ENCODE measurements at places on chromosomes 3 and 15.
A peak's percentile ranks its signal among the peaks of the same experiment; 100 is the strongest.

GRCh38 chr3:121793078-121793477, 41.8 kb downstream of the IQCB1 start:
- no peak for DNase-seq

DNA sequence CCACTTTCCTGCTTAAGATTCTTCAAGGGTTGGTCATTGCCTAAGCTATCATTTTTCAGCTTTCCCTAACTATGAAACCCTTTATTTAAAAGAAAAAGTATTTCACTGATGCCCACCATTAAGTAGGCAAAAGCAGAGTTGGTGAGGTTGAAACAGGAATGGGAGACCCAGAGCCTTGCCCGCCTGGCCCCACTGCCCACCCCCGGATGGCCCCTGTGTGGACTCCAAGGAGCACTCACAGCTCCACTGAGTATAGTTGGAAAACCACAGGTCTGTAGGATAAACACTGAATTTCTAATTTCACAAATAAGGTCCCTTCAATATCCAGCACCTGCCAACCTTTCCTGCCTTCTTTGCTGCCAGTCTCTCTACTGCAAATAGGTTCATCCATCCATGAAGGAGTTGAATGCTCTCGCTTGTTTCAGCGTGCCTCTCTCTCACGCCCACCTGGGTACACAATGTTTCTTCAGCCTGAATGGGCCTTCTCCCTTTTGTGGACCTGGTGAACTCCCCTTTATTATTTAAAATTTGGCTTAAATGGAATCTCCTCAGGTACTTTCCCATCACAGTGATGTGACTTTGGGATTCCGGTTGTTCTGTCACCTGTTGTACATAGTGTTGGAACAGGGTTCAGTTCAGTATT, 8.7 kb upstream of the ACAP2 start:
- no peak for DNase-seq

DNA sequence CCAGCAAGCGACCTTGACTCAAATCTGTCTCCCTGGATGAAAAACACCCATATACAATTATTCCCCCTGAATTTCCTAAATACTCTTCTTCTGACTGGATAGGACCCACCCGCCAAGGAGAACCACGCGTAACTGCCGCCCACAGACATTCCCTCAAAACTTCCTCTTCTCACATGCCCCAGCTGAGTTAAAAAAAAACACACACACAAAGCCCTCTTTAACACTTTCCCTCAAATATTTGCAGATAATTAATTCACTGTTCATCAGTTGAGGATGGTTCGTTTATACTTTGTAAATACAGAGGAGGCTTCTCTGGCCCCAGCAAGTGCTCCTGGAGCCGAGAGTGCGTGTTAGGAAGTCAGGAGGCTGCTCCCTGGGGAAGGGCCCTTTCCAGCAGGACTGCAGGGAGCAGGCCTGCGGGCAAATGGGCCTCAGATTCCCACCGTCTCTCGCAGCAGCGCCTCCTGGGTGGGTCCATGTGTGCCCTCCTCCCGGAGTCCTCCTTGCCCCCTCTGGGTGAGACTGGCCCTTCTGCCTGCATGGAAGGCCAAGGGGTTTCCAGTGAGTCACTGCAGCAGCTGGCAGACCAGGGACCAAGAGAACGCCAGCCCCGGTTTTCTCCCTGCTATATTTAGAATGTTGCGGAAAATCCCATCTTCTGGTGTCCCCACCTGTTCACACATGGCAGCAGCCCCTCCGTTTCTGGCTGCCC, 46.8 kb downstream of the MGLL start:
- no peak for DNase-seq

- peak; percentile 53 for DNase-seq
Observed at GRCh38 chr3:33115024-33115768, 1.4 kb downstream of the CRTAP start.

DNA sequence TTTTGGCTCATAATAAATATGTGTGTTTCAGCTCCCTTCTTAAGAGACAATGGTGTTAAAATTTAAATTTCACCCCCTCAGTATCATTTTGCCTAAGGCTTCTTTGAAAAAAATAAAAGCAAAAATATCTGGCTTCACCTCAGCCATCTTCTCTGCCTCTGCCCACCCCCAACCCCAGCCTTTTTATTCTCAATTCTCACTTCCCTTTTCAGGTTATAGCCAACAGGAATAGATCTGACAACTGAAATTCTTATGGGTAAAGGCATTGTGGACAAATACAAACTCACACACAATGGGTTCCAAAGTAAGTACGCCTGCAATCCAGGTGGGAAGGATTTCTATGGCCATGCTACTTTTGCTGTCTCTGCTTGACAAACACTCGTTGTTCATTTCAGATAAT, 399.0 kb upstream of the ARRDC4 start:
- no peak for DNase-seq

DNA sequence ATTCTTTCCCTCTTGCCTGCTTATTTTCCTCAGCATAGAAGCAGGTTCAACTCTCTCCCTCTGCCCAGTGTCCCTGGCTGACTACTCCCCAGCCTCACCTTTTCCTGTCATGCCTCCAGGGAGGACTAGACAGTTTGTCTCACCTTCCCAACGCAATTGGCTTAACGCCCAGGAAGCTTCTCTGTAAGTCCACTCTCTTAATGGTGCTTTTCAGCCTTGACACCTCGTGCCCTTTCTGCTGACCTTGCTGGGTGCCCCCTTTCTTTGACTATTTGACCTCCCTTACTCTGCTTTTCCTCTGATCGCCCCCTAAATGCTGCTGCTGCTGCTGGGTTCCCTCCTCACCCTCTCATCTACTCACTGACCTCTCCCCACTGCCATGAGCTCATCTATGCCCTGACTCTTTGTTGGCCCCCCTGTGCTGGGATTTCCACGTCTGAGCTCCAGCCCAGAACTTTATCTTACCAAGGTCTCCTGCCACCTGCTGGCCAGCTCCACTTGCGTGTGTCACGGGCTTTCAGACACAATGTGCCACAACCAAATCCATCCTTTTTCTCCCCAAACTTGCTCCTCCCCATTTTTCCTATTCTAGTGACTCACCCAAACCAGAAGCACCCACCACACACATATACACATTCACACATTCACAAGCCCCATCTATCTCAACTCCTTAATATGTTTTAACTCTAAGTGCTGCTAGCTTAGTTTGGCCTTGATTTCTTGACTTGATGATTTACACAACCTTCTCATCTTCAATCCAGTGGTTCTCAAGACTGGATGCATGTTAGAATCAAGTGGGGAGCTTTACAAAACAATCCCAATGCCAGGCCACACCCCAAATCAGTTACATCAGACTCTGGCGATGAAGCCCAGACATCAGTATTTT, 16.6 kb downstream of the EPB42 start:
- DNase-seq: peak; percentile 61

DNA sequence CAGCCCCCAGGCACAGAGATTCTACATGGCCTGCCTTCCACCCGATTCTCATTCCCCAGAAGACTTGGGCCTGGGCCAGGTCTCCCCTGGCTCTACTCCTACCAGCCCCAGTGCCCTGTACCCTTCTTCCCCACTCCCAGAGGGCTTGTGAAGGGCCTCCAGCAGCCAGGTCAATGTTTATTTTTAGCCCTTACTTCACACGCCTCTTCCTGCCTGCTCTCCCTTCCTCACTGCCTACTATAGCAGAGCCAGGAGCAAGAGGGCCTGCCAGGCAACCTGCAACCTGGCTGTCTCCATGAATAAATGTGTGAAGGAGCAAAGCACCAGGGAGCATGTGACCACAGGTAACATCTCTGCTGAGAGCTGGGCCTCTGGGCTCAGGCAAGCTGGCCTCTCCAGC, 26.4 kb upstream of the APEH start:
- no peak for DNase-seq

DNA sequence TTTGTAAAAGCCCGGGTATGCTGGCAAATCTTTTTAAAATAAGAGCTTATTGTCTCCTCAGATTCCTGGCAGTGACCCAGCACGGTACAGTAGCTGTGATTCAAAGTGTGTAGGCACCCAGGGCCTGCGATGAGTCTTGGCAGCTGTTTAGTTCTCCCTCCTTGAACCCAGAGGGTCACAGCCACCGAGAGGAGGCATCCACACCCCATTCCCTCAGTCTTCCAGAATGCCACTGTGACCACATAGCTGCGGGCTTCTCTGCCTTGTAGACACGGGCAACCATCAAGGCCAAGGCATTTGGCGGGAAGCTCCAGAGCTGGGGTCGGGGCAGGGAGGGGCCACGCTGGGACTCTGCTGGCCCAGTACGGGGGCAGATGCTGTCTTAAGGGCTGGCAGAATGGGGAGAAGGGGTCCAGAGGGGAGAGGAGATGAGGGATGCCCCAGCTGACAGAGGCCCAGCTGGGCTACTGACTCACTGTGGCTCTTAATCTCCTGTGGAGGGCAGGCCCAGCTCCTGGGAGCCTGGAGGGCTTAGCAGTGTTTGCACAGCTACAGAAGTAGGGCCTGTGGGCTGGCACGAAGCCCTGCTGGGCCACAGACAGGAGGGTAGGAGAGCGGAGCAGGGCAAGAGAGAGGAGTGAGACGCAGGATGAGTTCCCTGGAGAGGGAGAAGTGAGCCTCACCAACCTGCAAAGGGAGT, 68.8 kb upstream of the DLG1 start:
- DNase-seq: no peak

DNA sequence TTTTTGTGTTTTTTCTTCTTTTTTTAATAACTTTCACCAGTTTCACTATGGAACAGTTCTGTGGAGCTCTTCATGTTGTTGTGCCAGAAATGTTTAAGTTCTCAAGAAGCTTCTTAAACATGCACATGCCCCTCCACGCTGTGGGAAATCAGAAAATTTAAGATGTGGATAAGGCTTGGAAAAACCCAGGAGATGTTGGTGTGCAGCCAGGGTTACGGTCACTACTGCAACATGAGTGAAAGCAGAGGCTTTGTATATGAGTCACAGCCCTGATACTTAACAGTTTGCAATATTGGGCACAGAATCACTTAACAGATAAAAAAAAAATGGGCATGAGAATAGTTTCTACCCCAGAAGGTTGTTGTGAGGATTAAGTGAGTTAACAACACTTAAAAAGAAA, 399.9 kb downstream of the LRTM1 start:
- no peak for DNase-seq

DNA sequence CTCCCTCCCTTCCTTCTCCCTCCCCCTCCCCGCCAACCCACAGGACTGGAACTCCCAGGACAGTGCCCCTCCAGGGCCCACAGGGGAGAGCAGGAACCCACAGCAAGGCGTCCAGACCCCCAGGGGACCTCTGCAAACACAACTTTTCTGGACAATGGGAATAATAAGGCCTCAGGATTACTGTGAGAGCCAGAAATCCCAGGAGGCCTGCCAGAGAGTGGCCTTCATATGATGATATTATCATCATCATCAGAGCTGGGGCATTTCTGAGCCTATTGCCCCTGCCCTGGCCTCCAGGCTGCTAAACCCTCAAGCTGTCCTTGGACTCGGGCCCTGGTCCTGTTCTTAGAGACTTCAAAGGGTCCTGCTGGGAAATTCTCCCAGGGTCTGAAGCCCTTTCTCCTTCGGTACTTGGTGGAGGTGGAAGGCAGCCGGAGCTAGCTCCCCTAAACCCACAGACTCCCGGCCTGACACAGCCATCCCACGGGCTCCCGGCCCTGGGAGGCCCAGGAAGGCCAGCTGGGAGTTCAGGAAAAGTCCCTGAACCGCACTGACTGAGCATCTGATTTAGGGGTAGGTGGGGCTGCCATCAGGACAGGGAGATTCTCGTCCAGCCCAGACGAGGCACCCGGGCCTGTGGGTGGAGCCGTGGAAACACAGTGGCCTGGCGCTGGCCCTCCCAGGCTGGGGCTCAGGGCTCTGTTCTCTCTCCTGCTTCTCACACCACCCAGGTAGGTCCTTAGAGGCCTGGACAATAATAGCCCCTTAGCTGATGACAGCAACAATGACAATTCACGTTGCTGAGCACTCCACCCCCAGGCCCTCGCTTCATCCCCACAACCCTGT, 4.9 kb downstream of the CALML4 start:
- no peak for DNase-seq

GRCh38 chr3:12707449-12707848, 43.5 kb upstream of the RAF1 start:
- no peak for DNase-seq

- DNase-seq: no peak
Observed at GRCh38 chr3:143998266-143998665, 26.6 kb downstream of the DIPK2A start.

GRCh38 chr3:194984622-194985021, 286.3 kb downstream of the XXYLT1 start:
- DNase-seq: no peak

DNA sequence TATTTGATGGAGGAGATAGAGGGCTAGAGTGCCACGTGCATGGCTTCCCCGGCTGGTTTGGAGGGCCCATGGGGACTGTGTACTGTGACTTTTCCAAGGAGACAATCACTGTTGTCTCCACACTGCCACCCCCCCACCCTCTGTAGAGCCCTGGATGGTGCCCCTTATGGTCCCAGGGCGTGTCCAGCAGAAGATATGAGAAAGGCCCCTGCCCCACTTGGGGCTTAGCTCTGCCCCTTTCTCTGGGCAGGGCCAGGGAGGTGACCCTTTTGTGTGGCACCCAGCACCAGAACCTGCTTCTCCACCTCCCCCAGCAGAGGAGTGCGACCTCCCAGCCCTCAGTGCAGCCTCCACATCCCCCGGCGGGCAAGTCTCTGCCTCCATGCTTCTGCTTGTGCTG, 32.1 kb downstream of the SPSB4 start:
- peak; percentile 48 for DNase-seq

DNA sequence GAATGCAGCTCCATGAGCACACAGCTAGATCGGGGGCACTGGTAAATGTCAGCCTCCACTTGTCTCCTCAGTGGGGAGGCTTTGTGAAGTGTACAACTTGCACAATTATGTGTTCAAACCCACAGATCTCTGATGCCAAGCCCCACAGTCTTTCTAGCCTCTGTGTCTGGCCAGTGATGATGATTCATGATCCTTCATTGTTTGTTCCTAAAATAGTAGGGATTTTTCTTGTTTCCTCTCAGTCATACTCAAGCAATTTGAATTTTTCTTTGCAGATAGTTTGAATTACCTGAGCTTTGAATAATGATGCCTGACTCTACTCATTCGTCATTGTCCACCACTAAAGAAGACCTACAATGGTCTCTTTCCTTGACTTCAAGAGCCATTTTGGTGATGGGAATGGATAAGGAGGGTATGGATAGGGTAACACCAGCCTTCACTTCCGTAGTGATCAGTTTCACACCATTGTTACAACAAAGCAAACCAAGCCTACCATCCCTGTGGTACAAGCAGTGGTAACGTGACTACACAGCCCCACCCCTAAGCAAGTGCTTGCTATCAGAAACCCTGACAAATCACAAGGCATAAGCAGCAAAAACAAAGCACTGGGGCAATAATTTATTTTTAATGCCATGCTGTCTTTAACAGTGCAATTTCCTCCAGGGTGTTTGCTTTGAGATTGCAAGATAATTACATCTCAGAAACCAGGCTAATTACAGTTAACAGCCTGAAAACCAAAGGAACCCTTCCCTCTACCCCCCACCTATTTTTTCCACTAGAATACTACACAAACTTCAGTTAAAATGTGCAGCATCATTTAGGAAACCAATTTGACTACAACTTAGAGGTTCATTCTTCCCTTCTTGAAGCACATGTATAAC, 114.1 kb upstream of the PPP2R3A start:
- no peak for DNase-seq
